ENCODE measurements at places on chromosomes 4 and X.

DNA sequence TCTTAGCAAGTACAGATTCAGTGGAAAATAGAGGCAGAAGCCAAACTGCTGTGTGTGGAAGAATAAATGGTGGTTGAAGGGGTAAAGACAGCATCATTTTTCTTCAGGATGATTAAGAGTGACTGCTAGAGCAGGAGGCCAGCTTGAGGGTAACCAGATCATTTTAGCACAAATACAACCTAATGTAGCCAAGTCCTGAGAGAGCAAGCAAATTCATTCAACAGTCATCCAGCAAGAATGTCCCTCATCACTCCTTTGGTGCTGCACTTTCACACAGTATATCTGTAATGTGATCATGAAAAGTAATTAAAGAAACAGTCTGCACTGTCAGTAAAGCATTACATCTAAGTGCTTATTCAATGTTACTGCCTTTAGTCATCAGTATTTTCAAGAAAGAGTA, 44.8 kb downstream of the NPFFR2 start:
- no peak for DNase-seq

DNA sequence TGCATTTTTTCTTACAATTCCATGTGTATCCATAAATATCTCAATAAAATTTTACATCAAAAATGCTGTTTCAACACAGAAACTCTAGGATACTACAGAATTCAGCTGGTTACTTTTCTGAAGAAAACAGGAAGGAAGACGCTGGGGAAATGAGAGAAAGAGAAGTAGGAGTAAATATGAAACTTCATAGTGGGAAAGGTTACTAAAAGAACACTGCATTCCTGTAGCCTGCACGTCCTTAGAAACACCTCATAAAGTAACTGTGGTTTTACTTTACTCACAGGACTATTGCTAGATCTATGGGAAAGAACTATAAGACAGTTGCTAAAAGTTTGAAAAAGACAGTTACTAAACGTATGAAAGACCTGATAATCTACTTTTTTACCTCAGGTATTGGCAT, 23.1 kb downstream of the ATP11C start:
- no peak for DNase-seq

- DNase-seq: no peak
Observed at GRCh38 chr4:68476191-68476590, 28.9 kb downstream of the TMPRSS11E start.

DNA sequence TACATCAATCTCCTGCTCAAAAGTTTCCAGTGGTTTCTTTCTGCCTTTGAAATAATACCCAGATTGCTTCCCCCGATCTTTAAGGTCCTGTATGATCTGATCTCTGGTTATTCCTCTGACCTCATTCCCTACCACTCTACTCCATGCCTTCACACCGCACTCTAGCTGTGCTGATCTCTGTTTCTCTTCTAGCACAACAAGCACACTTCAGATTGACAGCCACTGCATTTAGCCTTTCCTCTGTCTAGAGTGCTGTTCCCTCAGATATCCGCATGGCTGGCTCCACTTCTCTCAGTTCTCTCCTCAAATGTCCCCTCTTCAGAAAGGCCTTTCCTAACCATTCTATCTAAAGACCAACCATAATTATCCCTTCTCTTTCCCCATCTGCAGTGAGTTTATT, 370.4 kb upstream of the FGF13 start:
- DNase-seq: no peak

- no peak for DNase-seq
Observed at GRCh38 chrX:40106676-40107290, 9.0 kb upstream of the BCOR start.

DNA sequence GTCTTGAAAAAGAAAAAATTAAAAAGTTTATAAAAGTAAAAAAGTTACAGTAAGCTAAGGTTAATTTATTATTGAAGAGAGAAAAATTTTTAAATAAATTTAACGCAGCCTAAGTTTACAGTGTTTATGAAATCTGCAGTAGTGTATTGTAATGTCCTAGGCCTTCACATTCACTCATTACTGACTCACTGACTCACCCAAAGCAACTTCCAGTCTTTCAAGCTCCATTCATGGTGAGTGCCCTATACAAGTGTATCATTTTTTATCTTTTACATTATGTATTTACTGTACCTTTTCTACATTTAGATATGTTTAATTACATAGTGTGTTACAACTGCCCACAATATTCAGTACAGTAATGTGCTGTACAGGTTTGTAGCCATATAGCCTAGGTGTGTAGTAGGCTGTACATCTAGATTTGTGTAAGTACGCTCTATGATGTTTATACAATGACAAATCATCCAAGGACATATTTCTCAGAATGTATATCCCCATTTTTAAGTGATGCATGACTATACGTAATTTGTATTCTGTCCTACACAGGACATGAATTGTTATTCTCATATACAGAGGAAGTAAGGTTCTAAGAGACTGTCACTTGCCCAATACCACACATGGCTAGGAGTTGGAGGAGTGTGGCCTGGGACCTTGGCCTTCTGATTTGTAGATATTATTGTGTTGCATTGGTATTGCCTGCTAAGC, 19.5 kb upstream of the PDCL2 start:
- DNase-seq: no peak

- no peak for DNase-seq
Observed at GRCh38 chrX:18151649-18152048, 69.0 kb downstream of the BEND2 start.

- no peak for DNase-seq
Observed at GRCh38 chr4:107711831-107712230, 8.2 kb downstream of the PAPSS1 start.

DNA sequence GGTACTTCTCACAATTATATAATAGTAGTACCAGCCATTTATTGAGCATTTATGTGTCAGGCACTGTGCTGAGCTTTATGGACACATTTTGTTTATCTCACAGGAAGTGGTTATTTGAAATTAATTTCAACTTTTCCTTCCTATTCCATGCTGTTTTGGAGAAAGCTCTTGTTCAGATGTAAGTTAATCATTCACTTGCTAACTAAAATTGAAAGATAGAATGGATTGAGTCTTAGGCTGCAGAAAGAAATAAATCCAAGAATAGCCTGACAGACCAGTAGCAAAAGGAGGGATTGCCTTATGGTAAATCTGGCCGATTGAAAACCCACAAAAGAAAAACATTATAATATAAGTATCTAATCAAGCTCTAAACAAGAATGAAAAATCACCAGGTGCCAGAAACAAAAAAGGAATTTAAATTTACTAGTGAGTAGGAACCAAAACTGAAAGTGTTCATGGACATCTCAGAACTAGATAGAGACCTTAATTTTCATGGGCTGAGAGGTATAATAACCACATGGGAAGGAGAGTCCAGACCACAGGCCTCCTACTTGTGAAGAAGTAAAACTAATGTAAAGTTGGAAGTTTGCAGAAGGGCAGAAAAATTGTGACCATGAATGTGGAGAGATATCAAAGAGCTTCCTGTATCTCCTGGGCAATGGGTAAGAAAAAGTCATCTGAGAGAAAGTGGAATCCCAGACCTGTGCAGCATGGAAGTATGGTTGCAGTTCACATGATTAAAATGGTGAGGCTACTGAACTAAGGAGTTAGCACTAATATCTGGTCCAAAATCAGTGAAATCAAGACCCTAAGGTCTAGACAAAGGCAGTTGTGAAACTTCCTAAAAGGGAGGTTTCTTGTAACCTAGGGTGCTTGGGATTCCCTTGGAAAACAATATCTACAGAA, 38.0 kb downstream of the RADX start:
- no peak for DNase-seq

DNA sequence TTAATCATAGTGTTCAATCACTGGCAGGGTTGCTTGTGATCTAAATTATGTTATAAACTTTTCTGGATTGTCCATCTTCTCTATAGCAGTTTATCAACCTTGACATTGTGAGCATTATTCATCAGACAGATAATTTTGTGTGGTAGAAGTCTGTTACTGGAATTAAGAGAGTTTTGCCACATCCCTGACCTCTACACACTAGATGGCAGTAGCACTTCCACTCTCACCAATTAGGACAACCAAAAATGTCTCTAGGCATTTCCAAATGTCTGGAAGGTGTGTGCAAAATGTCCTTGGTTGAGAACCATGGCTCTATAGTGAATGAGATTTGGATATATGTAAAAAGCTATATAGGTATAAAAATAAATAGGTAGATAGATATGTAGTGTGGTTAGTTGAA, 324.1 kb upstream of the FAM47C start:
- no peak for DNase-seq

DNA sequence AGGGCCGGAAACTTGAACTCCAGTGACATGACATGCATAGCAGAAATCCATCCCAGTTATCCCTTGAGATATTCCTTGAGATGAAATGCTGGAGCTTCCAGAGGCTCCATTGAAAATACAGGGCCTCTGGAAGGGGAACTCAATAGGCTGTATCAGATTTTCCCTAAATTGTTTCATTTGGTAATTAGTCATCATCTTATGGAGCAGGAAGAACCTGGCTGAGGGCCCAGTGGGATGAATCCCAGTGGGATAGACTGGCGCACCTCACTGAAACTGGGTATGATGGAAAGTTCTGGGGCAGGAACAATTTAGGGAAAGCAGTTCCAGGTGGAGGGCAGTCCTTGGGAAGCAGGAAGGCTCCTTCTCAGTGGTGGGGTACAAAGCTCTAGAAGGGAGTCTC, 307.8 kb upstream of the DIPK2B start:
- no peak for DNase-seq

- DNase-seq: peak; percentile 57
Observed at GRCh38 chr4:40924096-40924792, 174.5 kb downstream of the NSUN7 start.

- no peak for DNase-seq
Observed at GRCh38 chr4:128335541-128335940, 47.9 kb upstream of the PGRMC2 start.

- peak; percentile 78 for DNase-seq
Observed at GRCh38 chr4:153344131-153345011, at the start of gene MND1. MND1 (plus strand) TSS chr4:153344688; CDS start chr4:153344738, 50 bp downstream.

DNA sequence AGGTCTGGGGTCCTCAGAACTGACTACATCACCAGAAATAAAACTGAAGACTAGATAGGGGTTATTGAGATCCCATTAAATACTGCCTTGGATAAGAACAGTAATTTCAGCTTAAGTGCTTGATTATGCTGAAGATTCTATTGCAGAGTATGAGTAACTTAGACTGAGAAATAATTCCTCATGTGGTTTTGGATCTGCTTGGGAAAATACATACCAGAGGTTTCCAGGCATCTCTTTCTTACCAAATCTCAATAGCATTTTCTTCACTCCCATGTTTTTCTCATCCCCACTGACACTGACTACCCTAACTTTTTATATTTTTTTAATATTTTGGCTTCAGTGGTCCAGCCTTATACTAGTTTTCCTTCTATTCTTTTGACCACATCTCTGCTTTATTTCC, 92.0 kb upstream of the TEX13D start:
- no peak for DNase-seq

DNA sequence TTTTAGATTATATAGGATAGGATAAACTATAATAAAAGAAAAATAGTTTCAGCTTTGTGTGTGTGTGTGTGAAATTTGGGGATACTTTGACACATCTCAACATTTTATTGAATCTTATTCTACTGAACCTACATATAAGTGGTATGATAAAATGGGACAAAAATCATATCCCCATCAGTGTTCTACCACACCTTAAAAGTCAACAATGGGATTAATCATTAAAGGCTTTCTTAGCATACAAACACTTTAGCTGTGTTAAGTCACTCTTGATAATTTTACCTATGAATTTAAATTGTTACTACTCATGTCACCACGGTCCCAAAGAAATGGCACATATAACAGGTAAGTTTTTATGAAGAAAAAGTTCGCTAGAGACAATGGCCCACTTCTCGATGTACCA, 37.7 kb upstream of the LRBA start:
- DNase-seq: no peak

- DNase-seq: no peak
Observed at GRCh38 chr4:153148791-153149190, 55.5 kb upstream of the TRIM2 start.

- no peak for DNase-seq
Observed at GRCh38 chr4:55733932-55734331, 85.7 kb upstream of the EXOC1L start.

GRCh38 chrX:2741386-2741785, 10.5 kb upstream of the XG start:
- no peak for DNase-seq

GRCh38 chrX:154541896-154542722, 4.5 kb downstream of the G6PD start:
- no peak for DNase-seq

GRCh38 chr4:971666-972500, 1.5 kb downstream of the DGKQ start:
- DNase-seq: no peak

DNA sequence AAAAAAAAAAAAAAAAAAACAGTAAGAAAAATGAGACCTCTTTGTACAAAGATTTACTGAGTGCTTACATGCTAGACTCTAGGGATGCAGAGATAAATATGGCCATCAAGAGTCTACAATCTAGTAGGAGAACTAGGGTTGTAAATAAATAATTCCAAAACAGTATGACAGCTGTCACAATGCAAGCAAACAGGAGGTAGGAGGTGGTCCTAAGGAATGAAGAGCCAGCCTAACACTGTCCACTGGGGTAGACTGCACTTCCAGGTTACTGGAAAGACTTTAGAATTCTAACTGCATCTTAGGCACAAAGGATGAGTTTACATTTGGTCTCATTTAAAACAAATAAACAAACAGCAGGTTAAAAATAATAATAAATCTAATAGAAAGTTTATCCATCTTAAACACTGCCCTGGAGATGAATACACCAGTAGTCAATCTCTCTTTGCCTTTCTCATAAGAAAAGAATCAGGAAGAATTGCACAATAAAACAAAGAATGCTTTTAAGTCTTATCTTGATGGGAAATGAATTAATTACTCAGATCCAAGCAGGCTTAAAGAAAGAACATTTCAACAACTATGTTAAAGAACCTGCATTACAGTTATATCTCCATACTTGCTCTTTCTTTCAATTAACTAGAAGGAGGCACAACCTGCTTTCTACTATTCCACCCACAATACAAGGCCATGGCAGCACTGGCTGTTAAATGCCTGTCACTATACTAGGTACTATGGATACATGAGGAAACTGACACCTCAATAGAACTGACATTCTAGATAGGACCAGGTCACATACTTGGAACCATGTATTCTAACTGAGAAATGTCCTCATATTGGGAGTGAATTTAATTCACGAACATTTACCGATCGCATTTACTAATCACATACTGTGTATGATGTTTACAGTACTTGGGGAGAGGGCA, 12.7 kb downstream of the ADGRA3 start:
- DNase-seq: no peak

- no peak for DNase-seq
Observed at GRCh38 chr4:42655269-42655637, 1.7 kb downstream of the ATP8A1 start.

- no peak for DNase-seq
Observed at GRCh38 chr4:103887191-103887590, 167.4 kb upstream of the TACR3 start.

DNA sequence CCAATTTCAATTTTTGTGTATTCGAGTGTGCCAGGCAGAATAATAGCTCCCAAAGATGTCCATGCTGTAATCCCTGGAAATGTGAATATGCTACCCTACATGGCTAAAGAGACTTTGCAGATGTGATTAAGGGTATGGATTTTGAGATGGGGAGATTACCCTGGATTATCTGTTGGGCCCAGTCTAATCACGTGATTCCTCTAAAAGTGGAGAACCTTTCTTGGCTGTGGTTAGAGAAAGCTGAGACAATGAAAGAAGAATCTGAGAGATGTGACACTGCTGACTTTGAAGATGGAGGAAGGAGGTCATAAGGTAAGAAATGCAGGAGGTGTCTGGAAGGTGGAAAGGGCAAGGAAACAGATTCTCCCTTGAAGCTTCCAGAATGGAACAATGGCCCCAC, 503.5 kb upstream of the PITX2 start:
- no peak for DNase-seq

GRCh38 chr4:10008609-10009005, 12.7 kb downstream of the SLC2A9 start:
- no peak for DNase-seq
